NT2/D1 (cell line): ENCODE measurements at places on chromosomes 13 and 19.

GRCh38 chr13:112926993-112927392 is 42.0 kb upstream of the MCF2L start:
- DNase-seq, result no peak

GRCh38 chr13:49319551-49319950 is 71.8 kb downstream of the CDADC1 start:
- DNase-seq, result no peak

DNA sequence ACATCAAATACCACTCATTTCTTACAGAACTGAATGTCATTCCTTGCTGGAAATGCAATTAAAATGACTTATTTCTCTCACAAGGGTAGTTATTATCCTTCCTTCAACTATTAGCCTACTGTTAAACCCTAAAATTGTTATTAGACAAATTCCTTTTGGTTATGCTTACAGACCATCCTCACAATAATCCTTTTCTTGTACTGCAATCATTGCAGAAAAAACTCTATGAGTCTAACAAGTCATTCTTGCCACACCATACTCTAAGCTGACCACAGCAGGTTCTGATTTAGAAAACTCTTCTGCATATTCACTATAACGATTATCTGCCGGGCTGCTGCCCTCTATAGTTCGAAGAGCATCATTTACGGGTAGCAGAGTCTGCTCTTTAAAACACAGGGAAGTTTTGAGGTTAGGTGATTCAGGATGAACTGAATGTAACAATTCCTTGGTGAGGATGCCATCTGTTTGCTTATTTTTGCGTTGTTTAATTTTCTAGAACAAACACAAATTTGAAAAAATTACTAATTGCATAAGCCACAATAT is 38.2 kb downstream of the MTMR6 start:
- peak; percentile 22 for DNase-seq

DNA sequence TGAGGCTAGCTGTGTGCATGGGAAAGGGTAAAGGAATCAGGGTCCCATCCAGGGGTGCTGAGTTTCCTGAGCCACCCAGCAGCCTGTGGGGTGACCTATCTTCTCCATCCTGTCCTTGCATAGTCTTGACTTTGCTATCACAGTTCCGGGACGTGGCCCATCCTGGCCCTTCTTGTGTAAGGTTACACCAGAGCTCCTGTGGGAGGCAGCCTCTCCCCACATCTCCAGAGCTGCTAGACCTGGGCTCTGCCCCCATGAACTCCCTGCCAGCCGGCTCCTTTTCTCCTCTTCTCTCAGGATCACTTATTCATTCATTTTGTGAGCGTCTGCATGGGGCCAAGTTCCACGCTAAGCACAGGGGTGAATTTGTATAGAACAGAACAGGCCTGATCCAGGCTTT is 238.9 kb downstream of the TSHZ3 start:
- no peak for DNase-seq

DNA sequence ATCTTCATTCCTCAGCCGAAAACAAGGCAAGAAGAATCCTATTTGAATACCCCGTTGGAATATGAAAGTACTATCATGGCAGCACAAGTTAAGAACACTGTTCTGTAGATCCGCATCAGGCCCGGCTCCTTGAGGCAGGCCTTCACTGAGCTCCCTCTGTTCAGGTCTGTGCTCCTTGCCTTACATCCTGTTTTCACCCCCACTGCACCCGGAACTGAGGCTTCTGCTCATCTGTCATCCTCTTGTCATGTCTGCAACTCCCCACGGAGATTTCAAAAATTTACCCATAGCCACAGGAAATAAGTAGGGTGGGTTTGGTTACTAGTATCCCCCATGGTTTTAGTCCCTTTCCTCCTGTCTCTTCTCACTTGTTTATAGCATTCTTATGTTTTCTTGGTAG is 861.9 kb downstream of the GPC5 start:
- no peak for DNase-seq

DNA sequence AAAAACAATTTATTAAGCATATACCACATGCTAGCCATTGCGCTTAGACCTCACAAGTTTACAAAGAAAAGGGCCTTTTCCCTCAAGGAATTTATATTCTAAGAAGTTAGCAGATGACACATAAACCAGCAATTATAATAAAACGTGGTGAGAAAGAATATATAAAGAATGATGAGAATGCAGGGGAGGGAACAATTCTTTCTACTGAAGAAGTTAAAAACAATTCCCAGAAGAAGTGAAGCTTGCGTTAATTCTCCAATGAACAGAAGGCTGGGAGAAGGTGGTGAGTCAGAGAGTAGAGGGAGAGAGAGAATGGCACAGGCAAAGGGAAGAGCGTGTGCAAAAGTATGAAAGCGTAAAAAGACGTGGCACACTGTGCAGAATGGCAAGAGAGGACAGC is 69.5 kb upstream of the ZDHHC20 start:
- no peak for DNase-seq

DNA sequence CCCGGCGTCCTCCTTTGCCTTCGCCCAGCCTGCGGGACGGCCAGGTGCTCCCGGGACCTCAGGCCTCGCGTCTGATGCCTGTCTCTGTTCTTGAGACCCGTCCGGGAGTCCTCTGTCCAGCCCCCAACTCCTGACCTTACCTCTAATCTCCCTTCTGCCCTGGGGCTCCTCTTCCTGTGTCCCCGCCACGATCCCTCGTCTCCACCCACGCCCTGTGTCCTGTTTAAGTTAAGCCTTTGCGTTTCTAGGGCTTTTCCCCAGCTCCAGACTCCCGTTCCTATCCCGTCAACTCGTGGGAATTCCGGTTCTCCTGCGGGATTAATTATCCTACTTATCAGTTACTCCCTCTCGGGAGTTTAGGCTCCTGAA is 686 bp downstream of the LENG8 start:
- no peak for DNase-seq

DNA sequence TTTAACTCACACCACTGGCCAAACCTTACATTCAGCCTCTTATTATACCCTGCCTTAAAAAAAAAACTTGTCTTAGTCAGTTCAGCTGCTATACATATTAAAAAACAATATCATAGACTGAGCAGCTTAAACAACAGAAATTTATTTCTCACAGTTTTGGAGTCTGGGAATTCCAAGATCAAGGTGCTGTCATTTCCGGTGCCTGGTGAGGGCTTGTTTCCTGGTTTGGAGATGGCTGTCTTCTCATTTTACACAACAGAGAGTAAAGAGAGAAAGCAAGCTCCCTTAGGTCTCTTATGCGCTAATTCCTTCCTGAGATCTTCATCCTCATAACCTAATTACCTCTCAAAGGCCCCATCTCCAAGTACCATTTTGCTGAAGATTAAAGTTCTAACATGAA is 769.2 kb downstream of the DIAPH3 start:
- DNase-seq, result no peak

DNA sequence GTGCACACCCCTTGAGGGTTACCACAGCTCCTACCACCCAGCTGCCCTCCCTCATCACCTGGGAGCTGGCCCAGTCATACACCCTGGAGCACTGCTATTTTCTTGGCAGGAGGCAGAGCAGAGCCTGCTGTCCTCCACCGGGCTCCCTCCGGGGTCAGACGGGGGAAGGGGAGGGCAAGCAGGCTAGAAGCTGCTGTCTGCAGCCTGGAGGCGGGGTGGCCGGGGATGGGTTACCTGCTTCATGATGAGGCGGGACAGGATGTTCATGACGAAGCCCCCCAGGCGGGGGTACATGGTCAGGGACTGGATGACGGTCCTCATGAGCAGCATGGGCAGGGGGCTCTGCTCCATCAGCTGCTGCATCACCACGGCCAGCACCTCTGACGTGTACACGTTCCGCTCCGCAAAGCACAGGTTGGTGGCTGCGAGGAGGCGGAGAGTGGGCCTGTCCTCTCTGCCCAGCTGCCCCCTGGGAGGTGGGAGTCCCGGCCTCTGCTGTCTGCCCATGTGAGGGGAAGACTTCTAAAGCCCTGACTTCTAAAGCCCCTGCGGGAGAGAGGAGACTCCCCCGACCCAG is 2.7 kb upstream of the RSPH6A start:
- no peak for DNase-seq

GRCh38 chr13:100535426-100536135 is 53.0 kb downstream of the GGACT start:
- DNase-seq, result no peak

DNA sequence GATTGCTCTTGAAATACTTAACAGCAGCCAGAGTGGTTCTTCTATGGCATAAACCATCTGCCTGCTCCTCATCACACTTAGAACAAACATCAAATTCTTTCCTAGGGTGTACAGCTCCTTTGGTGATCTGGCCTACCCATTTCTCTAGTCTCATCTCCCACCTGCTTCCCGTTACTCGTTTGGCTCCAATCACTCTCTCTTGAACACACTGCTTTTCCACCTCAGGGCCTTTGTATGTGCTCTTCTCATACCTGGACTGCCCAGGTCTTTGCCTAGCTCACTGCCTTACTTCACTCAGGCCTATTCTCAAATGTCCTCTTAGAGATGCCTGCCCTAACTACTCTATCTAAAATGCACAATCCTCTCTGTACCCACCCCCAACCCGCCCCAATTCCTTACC is 100.5 kb downstream of the KCNRG start:
- DNase-seq, result no peak

DNA sequence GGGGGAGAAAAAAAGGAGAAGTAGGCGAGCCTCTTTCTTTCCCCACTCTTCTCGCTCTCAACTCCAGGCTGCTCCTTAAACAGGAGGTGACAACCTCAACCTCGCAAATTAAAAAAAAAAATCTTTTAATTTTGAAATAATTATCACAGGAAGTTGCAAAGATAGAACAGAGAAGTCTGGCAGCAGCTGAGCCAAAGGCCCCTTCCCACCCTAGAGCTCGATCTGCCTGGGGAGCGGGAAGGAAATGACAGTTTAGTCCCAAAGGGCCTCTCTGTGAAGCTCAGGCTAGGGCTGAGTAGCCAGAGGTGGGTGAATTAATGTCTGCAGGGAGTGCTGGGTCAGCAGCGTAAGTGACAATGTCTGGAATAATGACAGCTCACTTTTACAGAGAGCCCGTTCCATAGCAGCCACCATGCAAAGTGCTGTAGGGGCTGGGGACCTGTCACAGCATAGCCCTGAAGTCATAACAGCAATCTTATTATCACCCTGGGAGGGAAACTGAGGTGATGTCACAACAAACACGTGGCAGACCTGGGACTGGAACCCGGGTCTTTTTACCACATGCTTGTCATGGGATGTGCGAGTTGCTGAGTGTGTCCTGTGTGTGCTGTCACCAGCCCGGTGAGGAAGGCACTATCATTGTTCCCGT is 8.8 kb upstream of the CD22 start:
- no peak for DNase-seq

DNA sequence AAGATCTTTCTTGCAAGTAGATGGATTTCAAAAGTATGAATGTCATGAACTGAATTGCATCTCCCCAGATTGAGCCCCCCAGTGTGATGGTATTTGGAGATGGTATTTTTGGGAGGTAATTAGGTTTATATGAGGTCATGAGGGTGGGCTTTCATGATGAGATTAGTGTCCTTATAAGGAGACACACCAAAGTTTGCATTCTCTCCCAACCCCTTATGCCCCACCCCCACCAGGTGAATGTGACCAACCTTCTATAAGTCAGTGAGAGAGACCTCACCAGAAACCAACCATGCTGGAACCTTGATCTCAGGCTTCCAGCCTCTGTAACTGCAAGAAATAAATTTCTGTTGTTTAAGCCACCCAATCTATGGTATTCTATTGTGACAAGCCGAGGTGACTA is 71.3 kb upstream of the POSTN start:
- DNase-seq, result no peak

- no peak for DNase-seq
Measured at GRCh38 chr19:2512523-2513431, 36.9 kb downstream of the GADD45B start.

GRCh38 chr13:98664047-98664446 is 87.1 kb upstream of the STK24 start:
- no peak for DNase-seq

DNA sequence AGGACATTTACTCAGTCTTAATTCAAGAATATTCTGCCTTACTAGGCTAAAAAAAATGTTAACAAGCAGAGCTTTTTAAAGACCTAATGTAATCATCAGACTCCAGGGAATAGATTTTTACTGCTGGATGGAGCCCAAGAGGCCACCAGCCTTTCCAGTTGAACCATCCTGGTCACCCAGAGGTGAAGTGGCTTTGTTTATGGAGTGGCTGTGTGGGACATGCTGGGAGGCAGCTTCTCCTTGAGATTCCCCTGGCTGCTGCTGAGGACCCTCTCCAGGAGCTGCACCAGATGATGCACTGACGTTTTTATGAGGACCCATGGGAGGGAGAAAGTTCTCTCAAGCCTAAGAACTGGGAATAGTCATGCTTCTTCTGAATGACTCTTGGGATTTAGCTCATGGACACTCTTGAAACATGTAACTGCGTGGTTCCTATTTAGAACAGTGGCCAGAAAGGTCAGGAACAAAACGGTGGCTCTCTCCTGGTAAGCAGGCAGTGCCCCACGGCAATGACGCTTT is 205.9 kb upstream of the MIR17HG start:
- no peak for DNase-seq

GRCh38 chr19:12973236-12973635 is 3.9 kb downstream of the DAND5 start:
- no peak for DNase-seq

DNA sequence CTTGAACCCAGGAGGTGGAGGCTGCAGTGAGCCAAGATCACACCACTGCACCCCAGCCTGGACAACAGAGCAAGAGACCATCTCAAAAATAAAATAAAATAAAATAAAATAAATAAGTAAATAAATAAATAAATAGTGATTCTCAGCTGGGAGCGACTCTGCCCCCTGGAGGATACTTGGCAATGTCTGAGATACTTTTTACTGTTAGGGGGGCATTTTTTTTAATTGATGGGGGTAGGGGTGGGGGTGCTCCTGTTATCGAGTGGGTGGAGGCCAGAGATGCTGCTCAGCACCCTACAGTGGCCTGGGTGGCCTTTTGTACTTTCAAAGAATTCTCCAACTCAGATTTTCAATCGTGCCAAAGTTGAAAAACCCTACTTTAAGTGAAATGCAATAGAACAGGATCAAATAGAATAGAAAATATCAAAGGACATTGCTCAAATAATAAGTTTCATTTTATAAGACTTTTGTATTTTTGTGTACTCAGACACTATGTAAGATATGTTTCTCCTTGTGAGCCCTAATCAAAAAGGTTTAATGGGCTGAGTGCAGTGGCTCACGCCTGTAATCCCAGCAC is 7.1 kb upstream of the CLPP start:
- DNase-seq, result no peak

- no peak for DNase-seq
Measured at GRCh38 chr13:60019119-60019993, 144.4 kb downstream of the DIAPH3 start.

DNA sequence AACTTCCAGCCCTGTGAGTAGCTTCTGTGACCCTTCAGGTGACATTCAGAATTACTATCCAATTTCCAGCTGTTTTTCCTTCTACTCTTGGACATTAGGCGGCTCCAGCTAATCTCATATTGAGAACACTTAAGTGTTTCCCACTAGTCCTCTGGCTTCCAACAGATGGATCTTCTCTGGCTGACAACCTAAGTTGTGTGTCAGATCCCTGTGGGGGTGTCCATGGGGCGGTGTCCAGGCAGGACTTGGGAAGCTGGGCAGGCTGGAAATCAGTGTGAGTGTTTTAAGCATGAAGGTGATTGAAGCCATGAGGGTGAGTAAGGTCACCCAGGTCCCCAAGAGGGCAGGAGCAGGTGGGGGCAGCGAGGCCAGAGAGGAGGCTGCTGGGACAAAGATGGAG is 10.1 kb downstream of the CNOT3 start:
- no peak for DNase-seq

- no peak for DNase-seq
Measured at GRCh38 chr19:1222394-1222793, 15.4 kb downstream of the CBARP start.
